ENCODE measurements at places on chromosomes 12 and 14.
A peak's percentile ranks its signal among the peaks of the same experiment; 100 is the strongest.

GRCh38 chr12:124490584-124491305, 76.7 kb downstream of the NCOR2 start:
- no peak for DNase-seq

DNA sequence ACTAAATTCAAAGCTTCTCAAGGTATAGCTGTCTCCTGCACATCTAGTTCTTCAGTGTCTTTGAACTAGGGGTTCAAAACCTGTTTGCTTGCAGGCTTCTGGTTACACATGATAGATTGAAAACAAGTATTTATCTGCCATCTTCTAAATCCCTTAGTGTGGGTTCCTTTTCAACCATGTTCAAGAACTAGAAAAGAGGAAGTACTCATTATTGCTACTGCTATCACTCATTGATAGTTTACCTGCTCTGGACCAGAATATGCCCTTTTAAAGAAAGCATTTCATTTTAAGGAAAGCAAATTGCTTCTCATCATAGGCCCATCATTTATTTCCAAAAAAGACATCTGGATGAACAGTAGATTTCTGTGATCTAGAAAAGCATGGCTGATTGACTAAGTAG, 37.1 kb upstream of the VSX2 start:
- DNase-seq = no peak

DNA sequence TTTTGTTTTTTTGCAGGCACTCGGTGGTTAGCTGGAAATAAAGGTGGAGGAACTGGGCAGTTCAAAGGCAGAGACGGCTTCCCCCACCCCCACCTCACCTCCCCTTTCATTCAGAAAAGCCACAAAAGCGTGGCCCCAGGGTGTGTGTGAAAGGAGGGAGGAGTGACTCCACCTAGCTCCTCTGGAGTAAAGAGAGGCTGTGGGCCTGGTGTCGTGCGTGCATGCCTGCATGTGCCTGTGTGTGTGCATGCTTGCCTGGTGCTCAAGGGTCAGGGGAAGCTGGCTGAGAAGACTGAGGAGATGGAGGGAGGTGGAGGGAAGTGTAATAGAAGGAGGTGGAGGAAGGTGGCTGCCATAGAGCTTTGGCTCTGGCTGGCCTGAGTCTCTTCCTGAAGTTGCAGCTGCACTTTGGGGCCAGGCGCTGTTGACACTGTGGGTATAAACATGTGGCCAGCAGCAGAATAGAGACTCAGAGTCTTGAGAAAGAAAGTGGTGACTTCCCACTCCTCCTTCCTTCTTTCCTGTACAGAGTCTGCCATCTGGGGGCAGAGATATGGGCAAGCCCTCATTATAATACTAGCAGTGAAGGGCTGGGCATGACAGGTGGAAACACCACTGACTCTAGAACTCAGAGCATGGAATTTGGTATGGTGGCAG, 36.9 kb upstream of the SINHCAF start:
- no peak for DNase-seq

DNA sequence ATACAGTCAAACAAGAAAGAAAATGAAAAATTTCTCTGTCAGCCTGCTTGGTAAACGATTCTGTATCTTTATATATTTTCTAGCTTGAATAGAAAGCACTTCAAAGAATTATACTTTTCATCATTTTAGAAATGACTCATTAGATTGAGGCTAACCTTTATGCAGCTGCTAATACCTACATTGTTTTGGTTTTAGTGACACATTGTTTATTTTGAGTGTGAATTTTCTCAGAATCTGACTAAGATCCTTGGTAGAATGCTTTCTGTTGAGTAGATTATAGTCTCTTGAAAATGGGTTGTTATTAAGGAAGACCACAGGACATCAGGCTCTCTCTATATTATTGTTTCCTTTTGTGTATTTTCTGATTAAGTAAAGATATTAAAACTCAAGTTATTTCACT, at the start of gene PMCH:
Gene PMCH, minus strand, starts transcription at position 45 of the 400 bp plus-strand sequence. CDS start 63 bp downstream, outside the sequence.
- DNase-seq = peak; percentile 43

- DNase-seq = no peak
Observed at GRCh38 chr14:35929186-35929585, 103.0 kb downstream of the BRMS1L start.

- peak; percentile 83 for DNase-seq
Observed at GRCh38 chr12:105740970-105741725, 397.6 kb downstream of the NUAK1 start.

- no peak for DNase-seq
Observed at GRCh38 chr12:89357297-89357730, 5.0 kb upstream of the DUSP6 start.

GRCh38 chr14:31745741-31746140, 184.5 kb downstream of the NUBPL start:
- DNase-seq = no peak

DNA sequence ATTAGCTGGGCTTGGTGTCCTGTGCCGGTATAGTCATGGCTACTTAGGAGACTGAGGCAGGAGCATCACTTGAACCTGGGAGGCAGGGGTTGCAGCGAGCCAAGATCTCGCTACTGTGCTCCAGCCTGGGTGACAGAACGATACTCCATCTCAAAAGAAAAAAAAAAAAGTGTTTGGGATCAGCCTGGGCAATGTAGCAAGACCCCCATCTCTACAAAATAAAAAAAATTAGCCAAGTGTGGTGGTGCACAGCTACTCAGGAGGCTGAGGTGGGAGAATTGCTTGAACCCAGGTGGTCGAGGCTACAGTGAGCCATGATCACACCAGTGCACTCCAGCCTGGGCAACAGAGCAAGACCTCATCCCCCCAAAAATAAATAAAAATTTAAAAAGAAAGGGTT, 47.6 kb downstream of the PHETA1 start:
- no peak for DNase-seq

- DNase-seq = no peak
Observed at GRCh38 chr12:79482323-79482722, 208.4 kb downstream of the PAWR start.

DNA sequence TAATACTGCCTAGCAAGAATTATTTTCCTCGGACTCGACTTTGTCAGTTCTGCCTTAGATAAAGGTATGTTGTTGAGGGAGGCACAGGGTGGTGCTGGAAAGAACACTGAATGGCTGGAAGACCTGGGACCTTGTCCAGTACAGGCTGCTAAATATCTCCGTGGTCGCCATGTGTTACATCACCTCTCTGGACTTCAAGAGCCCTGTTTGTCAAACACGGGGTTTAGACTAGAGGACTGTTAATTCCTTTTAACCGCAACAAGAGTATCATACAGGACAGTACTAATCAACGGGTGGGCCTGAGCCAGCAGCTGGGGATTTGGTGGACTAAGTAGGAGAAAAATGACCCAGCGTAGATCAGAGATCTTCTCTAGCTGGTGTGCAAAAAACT, 476.3 kb downstream of the LRIG3 start:
- DNase-seq = no peak

DNA sequence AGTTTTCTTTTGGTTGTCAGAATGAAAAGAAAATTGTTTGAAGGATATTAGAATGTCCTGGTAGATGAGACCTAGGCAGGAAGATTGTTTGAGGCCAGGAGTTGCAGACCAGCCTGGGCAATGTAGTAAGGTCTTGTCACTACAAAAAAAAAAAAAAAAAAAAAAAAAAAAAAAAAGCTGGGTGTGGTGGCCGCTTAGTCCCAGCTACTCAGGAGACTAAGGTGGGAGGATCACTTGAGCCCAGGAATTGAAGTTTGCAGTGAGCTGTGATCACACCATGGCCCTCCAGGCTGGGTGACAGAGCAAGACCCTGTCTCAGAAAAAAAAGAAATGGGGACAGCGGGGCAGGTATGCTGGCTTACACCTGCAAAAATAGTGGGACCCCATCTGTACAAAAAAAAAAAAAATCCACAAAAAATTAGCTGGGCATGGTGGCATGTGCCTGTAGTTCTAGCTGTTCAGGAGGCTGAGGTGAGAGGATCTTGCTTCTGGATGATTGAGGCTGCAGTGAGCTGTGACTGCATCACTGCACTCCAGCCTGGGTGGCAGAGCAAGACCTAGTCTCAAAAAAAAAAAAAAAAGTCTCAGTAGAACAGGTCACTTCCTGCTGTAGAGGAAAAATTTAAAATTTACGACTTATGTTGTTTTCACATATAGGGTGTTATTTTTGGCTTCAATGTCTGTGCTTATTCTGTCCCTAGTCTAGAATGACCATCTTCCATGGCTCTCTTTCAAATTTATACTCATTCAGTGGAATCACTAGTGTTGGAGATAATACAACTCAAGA, 70.7 kb downstream of the PPHLN1 start:
- DNase-seq = peak; percentile 4

DNA sequence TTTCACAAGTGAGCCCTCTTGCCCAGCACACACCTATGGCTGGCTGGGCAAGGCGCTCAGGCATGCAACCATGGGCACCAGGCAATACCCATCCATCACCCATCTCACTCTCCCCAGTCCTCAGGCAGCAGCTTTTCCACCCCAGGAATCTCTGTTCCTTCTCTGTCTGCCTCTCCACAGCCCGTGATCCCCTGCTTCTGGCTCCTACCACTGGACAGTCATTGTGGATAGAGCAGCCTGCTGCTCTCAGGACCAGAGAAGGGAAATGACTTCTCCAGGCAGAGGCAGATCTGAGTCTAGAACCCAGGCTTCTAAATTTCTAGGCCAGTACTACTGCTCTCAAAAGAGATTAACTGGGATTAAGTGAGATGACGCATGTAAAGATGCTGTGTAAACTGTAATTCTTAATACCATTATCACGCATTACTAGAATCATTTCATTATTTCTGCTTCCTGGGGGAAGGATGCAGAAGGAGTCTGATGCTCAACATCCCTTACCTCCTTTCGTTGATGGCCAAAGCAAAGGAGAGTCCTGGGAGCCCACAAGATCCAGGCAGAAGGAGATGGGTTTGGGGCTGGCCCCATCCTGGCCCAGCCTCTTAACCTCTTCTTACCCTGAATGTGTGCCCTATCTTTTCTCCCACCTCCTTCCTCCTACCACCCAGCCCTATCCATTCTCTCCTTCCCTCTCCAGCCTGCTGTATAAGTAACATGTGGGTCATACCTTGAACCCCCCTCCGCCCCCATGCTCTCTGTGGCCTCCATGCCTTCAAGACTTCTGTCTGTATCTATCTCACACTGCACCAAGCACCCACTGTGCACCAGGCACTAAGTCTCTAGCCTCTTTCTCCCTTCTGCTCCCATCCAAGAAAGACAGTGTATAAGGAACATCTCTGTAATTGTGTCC, 4.8 kb upstream of the AQP5 start:
- no peak for DNase-seq

DNA sequence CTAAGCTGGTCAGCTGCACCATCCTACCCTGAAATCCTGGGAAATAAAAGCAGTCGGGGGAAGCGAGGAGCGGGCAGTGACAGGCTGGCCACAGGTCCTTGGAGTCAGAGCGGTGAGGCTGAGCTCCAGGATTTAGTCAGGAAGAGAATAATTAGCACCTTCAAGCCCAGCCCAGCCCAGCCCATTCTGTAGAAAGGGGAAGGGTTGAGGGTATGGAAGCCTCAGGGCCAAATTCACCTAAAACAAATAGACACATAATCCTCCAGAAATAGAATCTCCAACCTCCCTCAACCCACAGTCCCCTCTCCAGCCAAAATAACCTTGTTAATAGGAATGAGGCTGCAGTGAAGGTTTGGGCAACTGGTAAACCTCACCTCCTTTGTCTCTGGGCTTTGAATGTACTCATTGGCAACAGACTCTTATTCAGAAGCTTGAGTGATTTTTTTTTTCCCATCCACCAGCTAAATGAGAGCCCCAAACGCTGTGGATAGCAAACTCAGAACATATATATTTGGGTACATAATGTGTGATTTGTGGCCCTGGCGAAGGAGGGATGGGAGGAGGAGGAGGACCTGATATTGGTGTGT, 334.1 kb downstream of the DPF3 start:
- DNase-seq = no peak

DNA sequence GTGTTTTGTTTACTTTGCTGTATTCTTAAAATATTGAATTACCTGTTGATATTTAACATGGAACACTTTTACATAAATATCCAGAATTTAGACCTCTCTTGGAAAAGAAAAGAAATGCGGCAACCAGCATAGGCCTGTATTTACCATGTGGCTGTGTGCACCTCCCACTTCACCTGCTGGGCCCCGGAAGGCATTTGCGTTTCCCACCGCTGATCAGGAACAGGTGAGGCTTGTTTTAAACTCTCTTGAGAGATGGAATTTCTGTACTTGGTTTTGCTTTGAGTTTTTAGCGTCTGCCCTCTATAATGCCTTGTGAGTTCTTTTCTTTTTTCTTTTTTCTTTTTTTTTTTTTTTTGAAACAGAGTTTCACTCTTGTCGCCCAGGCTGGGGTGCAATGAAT, 124.2 kb downstream of the GLT1D1 start:
- no peak for DNase-seq

DNA sequence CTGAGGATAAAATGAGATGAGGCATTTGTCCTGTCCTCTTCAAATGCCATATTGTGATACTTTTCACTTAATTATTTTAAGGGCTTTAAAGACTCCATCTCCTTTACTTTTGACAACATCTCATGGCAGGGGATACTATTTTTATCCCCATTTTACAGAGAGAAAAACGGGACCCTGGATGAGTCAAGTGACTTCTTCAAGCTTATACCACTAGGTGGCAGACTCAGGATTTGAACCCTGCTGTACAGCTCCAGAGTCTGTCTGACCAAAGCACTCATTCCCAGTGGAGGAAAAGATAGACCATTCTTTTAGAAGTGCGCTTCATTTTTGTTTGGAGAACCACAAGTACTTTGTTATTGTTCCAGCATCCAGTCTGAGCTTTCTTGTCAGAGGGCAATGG, 1.7 kb upstream of the SMOC1 start:
- DNase-seq = peak; percentile 46

- no peak for DNase-seq
Observed at GRCh38 chr14:75138492-75138891, 11.6 kb upstream of the NEK9 start.

DNA sequence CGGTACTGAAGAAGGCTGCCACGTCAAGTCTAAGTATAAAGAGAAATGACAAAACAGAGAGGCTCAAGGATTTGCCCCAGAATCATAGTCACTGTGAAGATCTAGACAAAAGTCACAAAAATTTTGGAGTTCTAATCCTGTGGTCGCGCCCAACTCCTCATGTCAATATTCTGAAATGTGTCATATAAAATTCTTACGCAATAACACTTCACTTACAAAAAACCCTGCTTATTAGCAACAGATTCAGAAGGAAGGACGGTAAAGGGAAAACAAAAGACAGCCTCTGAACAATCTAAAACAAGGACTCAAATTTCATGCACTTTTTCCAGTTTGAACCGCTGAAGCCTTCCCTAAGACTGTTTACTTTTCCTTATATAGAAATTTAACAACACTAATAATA, 94.7 kb downstream of the TSPAN8 start:
- no peak for DNase-seq
